Fibroblast of skin of scalp (primary cell): ENCODE measurements at places on chromosomes 6 and 20.

GRCh38 chr6:24574809-24575208, 71.2 kb downstream of the KIAA0319 start:
- DNase-seq, result peak; percentile 3

DNA sequence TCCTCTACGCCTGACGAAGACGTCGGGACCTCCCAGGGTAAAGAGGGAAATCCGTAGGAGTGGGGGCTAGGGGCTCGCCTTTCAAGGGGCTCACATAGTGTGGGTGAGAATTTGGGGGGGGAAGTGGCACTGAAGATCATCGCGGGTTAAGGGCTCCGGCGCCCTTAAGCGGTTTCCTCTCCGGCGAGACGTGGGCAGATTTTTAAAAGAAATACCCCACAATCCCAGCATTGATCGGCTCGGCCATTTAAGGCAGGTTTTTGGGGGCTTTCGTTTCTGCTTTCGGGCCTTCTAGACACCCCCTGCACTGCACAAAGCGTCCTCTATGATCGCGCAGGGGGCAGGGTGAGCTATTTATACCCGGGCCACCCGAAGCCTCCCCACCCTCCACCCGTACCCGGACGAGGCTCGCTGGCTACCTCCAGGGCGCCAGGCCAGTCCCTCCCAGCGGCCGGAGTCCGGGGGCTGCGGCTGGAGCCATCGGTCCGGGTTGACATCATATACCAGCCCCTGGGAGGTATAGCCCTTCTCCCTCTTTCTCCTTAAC, 1.2 kb downstream of the NKX2-2 start:
- no peak for DNase-seq

- peak; percentile 9 for DNase-seq
These were observed 2.4 kb downstream of the NUS1 start for GRCh38 chr6:117677553-117678141.

GRCh38 chr20:50054626-50055511, 58.1 kb downstream of the UBE2V1 start:
- DNase-seq, result peak; percentile 56

DNA sequence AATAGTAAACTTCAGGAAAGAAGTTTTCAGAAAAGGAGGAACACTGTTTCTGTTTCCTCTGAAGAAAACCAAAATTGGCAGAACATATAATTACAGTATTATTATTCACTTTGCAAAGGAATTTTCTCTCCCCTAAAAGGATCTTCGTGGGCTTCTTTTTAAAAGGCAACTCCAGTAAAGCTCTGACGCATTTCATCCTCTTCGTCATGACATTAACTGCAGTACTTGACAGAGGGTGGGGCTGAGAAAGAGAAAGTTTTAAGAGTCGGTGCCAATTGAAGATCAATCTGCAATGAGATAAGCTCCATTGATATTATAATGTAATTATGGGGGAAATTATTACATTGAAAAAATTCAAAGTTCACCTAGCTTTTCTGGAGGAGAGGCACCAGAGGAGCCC, 75.8 kb downstream of the MYB start:
- DNase-seq, result no peak

DNA sequence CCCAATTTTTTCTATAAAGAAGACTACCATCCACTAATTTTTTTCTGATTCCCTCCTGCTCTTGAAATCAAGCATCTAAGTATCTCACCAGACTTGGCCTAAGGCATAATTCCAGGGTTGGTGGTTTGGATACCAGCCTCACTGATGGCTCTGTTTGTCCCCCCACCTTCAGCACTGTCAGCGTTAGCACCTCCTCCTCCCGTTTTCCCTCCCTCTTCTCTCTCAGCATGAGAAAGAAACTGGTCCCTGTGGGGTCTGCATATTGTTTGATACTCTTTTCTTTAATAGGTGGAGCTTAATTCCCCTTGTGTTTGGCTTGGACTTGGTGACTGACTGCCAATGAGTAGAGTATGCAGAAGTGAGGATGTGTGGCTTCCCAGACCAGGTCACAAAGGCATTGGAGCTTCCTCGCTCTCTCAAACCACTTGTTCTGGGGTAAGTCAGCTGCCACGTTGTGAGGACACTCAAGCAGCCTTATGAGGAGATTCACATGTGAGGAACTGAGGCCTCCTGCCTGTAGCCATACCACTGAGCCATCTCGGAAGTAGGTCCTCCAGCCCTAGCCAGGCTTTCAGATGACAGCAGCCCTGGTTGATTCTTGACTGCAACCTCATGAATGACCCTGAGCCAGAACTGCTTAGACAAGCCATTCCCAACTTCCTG, 65.2 kb downstream of the RIOK1 start:
- DNase-seq, result no peak
